ENCODE measurements at places on chromosomes 11 and 22.

DNA sequence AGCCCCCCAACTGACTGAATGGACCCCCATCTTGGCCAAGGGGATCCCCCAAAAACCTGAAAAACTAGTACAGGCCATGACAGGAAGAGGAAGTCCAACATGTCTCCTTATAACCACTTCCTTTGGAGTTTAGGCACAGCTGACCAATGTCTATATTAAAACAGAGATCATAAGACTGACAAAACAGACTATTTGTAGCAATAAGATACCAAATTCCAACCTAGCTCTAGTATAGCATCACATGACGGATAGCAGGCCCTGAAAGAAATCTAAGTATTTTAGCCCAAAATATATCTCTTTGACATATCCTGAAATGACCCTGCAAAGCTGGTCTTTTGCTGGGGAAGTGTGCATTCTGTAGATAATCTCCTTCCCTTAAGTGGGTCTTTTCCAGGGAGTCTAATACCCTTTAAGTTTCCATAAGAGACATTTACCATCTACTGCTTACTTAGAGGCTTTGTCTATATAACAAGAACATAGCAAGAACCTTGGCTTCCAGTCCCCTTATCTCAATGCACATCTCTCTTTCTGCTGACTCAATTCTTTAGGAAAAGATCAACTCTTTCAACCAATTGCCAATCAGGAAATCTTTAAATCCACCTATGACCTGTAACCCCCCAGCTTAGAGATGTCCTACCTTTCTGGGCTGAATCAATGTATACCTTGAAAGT, 34.9 kb upstream of the ACER3 start:
- DNase-seq = no peak

GRCh38 chr22:50621948-50622722, 5.8 kb downstream of the ARSA start:
- DNase-seq = no peak

DNA sequence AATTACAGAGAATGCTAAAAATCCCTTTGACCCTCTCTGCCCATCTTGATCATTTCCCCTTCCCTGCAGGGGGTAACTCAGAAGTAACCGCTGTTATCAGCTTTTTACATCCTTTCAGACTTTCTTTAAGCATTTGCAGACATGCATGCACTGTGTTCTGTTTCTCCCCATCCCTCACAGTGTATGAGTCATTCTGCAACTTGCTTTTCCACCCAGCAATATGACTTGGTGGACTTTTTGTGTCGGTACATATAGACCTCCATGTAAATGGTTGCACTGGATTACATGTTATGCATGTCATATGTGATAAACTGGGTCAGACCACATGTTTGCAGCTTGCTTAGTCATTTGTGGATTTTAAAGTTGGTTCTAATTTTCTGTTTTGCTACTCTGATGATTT, 87.7 kb upstream of the NECTIN1 start:
- no peak for DNase-seq

DNA sequence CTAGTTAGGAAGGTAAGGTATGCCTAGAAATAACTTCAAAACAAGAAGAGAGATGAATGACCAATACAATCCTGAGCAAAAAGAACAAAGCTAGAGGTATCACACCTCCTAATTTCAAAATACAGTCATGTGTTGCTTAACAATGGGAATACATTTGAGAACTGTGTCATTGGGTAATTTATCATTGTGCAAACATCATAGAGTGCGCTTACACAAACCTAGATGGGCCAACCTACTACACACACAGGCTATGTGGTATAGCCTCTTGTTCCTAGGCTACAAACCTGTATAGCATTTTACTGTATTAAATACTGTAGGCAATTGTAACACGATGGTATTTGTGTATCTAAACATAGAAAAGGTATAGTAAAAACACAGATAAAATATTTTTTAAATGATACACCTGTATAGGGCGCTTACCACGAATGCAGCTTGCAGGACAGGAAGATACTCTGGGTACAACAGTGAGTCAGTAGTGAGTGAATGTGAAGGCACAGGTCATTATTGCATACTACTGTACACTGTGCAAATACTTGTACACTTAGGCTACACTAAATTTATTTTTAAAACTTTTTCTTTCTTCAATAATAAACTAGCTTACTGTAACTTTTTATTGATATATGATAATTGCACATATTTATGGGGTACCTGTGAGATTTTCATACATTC, 48.2 kb downstream of the STK33 start:
- no peak for DNase-seq

- DNase-seq = no peak
Measured at GRCh38 chr22:22378446-22379415, 129.8 kb downstream of the ZNF280B start.

GRCh38 chr22:25054943-25055511, 102.5 kb downstream of the KIAA1671 start:
- no peak for DNase-seq

GRCh38 chr11:44269369-44270351, 40.3 kb downstream of the ALX4 start:
- no peak for DNase-seq

GRCh38 chr22:44906999-44907644, 102.7 kb downstream of the PHF21B start:
- DNase-seq = no peak

- DNase-seq = peak; percentile 84
Measured at GRCh38 chr11:69398529-69399492, 82.7 kb upstream of the LINC01488 start.

DNA sequence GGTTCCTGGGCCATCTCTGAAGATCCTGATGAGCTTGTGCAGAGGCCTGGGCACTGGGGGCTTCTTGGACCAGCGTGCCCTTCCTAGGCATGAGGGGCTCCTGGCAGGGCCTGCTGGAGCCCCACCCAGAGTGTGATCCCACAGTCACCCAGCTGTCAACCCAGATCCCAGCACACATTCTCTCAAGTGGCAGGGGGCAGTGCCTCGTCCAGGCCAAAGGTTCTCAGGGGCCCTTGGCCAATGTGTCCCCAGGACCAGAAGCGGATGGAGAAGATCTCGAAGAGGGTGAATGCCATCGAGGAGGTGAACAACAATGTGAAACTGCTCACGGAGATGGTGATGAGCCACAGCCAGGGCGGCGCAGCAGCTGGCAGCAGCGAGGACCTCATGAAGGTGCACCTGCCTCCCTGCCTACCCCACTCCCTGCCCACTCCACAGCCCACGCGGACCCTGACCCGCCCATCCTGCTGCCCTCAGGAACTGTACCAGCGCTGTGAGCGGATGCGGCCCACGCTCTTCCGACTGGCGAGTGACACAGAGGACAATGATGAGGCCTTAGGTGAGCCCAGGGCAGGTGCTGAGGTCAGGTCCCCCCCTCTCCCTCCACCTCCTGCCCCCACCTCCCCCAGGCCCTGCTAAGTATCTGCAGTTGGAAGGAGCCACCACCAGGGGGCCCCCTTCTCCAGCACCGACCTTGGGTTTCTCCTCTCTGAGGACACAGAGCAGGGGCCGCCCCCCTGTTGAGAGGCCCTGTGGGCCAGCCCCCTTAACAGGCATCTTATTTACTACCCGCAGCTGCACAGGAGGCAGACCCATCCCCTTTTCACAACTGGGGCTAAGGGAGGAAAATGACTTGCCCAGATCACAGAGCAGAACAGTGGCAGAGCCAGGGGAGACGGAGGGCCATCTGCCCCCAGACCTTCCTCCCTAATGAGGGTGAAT, 14.7 kb downstream of the GGA1 start:
- peak; percentile 86 for DNase-seq

DNA sequence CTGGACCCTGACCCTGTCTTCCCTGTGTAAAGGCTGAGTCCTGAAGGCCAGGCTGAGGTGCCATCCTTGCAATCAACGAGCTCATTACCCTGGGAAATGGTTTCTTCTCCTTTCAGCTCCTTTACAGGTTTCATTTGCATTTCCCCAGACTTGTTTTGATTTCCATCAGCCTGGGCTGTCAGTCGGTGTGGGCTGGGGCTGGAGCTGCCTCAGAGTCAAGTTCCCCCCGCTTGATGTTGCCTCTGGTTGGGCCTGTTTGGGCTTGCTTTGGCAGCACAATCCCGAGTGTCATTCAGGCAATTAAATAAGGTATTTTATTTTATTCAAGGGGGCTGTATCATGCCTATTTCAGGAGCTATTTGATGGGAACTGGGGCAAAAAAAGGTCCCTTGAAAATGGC, 424.9 kb downstream of the INSC start:
- DNase-seq = no peak
